Liver (tissue), 10 donors: ENCODE measurements at places on chromosomes 7 and 10.

- no peak for DNase-seq
Observed at GRCh38 chr10:132590752-132591121, 53.1 kb downstream of the INPP5A start.

DNA sequence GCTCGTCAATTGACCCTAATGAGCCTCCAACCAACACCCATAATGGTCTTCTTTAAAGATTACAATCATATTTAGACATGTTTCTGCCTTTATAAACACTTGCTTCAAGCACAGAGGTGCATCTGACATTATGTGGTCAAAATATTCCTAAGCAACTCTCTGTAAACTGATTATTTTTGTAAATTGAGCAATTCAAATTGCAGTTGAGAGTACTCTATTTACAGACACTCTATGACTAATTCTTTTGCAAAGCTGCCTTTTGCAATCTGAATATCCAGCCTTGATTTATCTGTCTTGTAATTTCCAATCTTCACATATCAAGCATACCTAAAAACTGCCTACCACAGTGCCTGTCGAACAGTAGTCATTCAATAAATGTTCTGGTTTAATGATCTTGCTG is 112.0 kb downstream of the PDE1C start:
- DNase-seq, result no peak

DNA sequence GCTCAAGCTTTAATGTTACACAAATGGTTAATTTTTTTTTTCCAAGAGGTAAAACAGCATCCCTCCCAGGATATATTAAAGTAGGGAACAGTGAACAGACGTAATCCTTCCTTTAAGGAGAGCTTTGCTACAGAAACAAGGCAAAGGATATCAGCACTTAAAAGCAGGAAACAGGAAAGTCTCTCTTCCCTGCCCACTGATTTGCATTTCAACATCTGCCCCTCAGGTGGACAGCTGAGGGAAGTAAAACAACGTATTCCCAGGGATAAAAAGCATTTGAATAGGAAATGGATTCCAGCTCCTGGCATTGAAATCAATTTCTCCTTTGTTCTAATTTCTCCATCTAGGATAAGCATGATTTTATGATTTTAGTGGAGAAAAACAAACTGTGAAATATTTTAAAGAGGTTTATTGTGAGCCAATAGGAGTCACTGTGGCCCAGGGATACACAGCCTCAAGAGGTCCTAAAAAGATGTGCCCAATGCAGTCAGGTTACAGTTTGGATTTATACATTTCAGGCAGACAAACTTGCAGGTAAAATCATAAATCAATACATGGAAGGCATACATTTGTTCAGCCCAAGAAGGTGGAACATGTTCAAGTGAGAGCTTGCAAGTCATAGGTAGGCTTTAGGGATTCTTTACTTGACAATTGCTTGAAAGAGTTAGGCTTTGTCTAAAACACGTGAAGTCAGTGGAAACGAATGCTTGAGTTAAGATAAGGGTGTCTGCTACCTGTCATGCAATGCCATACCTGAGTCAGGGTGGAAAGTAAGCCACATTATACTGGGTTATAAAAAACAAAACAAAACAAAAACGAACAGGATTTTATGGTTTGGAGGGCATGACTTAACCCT is 286.2 kb upstream of the VWC2 start:
- no peak for DNase-seq

DNA sequence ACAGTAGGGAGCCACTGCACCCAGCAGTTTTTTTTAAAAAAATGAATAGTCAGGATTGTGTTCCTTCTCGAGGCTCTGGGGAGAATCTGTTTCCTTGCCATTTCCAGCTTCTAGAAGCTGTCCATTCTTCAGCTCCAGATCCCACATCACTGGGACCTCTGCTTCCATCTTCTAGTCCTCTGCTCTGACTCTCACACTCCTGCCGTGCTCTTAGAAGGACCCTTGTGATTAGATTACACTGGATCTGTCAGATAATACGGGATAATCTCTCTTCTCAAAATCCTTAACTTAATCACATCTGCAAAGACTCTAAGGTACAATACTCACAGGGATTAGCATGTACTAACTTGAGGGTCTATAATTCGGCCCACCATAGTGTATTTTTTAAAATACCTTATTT is 158.9 kb upstream of the SP4 start:
- no peak for DNase-seq

DNA sequence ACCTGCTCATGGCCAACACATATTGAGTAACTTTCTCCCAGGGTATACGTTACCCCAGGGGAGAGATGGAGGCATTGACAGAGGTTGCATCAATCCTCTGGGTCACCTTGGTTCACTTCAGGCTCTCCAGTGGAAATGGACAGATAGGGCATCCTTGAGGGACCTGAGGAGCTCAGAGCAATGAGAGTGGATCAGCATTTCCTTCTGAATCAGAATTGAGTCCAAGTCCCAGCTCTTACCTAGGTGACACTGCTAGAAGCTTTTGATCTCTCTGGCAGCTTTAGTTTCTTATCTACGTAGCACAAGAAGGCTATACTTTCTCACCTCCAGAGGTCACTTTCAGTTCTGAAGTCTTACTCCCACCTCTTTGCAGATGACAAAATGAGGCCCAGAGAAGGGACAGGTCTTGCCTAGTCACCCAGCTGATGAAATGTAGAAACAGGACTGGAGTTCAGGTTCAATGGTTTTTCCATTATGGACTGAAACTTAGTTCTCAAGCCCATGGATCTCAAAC is 35.2 kb downstream of the PANK1 start:
- no peak for DNase-seq

- DNase-seq, result no peak
Observed at GRCh38 chr7:41817386-41817785, 114.5 kb upstream of the INHBA start.

- DNase-seq, result no peak
Observed at GRCh38 chr7:45174966-45175765, 17.6 kb downstream of the RAMP3 start.

DNA sequence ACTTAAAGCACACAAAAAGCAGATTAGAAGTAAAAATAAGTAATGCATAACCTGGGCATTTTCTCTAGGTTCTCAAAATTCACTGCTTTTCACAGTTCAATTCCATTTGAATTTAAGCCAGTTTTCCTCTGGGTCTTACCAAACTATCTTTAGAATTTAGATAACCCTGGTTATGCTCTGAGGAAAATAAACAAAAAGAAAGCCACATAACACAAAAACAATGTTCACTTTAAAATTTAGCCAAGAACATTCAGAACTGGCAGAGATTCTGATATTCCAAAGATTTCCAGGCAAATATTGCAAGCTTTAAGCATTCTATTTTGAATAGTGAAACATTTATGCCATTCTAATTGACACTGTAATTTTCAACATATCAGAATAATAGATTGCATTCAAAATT is 50.7 kb upstream of the PRKG1 start:
- no peak for DNase-seq

DNA sequence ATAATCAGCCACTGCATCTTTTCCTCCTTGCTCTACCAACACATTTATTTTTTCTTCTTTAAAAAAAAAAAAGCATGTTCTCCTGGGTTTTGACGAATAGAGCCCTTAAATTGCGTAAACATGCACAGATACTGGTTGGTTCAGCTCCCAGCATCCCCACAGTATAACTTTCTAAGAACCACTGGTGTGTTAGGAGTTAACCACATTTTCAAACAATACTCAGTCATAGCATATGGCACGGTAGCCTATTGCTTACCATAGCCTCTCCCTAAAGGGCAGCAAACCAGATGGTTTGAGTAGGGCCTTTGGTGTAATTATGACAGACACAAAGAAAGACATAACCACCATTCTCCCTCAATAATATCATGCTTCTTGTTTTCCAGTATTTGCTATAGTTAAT is 145.0 kb downstream of the LRRC4 start:
- no peak for DNase-seq

- DNase-seq, result no peak
Observed at GRCh38 chr10:116733566-116733965, 8.8 kb downstream of the HSPA12A start.
